Urinary bladder (tissue), 4 donors: ENCODE measurements at places on chromosomes 6 and 20. TPM values are rescaled to one million over a fixed set of nuclear protein-coding genes. Genes with fewer than 3 reads are reported as not detected.
A peak's percentile ranks its signal among the peaks of the same experiment; 100 is the strongest.

GRCh38 chr20:61346996-61347395 is 94.9 kb downstream of the CDH4 start:
- DNase-seq: no peak

MOCS1 gene
- total RNA-seq: 7.0 TPM

- DNase-seq: no peak
Observed at GRCh38 chr6:22372922-22373321, 76.1 kb upstream of the PRL start.

DNA sequence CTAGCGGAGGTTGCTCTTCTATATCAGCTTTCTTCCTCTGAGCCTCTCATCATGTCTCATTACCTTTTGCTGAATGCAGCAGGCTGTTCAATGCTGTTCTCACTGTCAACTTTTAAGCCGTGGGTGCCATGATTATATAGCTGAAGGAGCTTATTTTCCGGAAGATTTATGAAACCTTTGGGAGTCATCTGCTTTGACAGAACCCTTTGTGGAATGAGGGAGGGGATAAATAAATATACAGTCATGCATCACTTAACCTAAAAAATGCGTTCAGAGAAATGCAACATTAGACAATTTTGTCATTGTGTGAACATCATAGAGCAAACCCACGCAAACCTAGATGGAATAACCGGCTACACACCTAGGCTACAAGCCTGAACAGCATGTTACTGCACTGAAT is 102.2 kb upstream of the AKAP12 start:
- no peak for DNase-seq

- DNase-seq: no peak
Observed at GRCh38 chr6:96276856-96277255, 244.8 kb upstream of the UFL1 start.

SH3BGRL2 gene
- total RNA-seq: 32.2 TPM

ZBTB46 gene
- 10.6 TPM for total RNA-seq

DNA sequence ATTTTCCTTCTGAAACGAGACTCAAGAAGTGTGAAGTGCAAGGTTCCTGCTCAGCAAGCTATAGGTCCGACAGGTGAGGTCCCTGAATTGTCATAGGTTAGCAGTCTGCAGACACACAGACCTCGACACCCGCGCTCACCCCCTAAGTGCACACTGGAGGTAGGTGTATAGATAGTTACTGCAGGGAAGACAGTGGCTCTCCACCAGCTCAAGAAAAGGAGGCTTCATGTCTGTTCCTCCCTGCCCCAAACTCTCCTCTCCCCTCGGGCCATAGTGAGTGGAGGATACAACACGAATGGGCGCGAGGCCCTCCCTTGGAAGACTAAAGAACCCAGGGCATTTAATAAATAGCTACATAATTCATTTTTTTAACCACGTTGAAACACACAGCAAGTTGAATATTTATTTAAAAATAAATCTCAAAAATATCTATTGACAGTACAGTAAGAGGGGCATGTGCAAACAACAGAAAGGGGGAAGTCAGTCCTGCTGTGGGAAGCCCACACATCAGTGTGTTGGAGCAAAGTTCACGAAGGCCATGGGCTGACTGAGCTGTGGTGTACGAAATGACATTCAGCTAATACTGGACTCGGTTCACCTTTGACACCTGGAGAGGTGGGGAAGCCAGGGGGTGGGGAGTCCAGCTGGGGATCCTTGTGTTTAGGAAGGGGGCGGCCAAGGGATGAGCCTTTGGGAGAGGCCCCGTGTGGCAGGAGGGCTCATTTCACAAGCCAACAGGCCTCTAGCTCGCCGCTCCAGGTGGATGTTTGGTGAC is 10.7 kb downstream of the SPATA2 start:
- DNase-seq: no peak

EYS gene
- 4.4 TPM for total RNA-seq

DNA sequence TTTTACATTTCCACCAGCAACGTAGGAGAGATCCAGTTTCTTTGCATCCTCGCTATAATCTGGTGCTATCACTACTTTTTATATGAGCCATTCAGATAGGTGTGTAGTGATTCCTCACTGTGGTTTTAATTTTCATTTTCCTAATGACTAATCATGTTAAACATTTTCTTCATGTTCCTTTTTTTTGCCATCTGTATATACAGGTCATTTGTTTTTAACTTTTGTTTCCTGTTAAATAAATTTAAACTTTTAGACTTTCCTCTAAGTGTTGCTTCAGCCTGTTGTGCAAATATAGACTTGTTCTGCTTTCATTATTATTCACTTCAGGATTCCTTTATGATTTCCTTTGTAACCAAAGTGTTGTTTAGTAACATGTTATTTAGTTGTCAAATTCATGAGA is 697.4 kb downstream of the PTPRT start:
- DNase-seq: no peak

GRCh38 chr20:41095110-41095969 is 42.0 kb upstream of the PLCG1 start:
- no peak for DNase-seq

- no peak for DNase-seq
Observed at GRCh38 chr20:25081730-25082497, at the start of gene VSX1. TSS of gene VSX1 (minus strand) at chr20:25082141. CDS start at chr20:25082096, 45 bp downstream.

FOXS1 gene
- 4.7 TPM for total RNA-seq

DNA sequence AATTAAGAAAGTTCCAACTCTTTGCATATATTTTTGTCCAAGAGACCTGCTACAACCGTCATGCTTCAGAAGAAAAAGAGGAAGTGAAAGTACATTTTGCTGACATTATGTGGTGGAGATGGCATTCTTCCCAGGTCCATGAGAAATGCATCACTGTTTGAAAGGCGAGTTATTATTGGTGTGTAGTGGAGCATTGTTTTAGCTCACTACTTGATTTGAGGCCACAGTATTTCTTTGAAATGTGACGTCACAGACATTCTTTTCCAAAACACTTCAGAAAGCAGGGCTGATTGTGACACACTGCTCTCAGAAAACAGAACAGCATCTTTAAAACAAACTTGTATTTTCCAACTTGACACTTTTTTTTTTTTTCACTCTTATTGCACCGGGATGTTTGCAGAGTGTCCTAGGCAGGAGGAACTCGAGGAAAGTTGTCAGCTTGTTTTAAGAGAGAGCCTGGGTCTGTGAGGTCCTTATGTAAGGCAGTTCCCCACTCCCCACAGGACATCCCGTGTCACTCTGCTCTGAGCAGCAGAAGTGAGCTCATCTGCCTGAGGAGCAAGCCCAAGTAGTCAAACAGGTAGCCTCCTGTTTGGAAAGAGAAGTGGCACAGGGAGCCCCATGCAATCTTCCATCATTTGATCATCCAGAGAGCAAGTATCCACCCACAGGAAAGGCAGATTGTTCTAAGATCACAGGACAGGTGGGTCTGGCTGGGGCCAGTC is 1.1 kb downstream of the SPTLC3 start:
- DNase-seq: peak; percentile 80

CRISP2 gene
- not detected for total RNA-seq

MATN4 gene
- 1.5 TPM for total RNA-seq

GRCh38 chr6:127301199-127301700 is 34.6 kb downstream of the RNF146 start:
- DNase-seq: no peak

DNA sequence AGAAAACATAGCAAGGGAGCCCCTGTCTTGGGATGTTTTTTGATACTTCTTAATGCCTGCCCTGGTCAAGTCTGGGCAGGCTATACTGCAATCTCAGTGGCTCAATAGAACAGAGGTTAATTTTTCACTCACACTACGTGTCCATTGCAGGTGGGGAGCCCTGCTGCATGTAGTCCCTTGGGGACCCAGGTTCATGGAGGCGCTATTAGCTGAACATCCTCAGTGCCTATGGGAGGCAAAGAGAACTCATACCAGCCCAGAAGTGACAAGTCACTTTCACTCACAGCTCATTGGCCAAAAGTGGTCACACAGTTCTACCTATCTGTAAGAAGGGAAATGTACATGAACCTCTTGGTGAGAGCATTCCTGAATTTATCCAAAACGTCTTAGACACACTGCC is 23.2 kb downstream of the CGA start:
- DNase-seq: no peak

DNA sequence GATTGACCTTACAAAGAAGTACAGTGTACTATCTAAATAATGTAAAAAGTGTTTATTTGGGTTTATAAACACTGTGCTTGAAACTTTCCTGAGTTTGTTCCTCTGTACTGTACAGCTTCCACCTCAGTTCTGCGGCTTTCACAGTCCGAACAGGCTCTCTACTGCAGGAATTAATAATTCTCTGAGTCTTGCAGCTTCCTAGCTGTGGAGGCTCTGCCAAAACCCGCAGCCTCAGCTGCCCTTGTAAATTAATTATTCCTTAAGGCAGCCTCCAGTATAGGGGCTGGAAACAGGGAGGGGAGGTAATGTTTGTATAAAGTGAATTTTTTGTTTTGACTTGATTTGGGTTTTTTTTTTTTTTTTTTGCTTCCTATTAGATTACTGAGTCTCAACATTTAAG is 19.2 kb downstream of the TSPYL4 start:
- no peak for DNase-seq

DNA sequence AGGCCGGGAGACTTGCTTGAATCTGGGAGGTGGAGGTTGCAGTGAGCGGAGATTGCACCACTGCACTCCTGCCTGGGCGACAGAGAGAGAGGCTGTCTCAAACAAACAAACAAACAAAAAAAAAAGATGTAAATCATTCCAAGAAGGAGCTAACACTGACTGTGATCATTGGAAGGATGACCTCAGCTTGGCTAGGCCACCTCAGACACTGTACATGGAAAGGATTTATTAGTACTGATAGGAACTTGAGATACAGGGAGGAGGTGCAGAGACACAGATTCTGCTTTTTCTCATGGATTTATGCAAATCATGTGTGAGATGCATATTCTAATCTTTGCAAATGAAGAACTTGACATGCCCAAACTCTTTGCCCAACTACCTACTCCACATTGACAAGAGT is 293.6 kb downstream of the HIVEP2 start:
- no peak for DNase-seq

GRCh38 chr6:16822975-16823717 is 61.9 kb upstream of the ATXN1 start:
- no peak for DNase-seq

- DNase-seq: no peak
Observed at GRCh38 chr6:123802351-123802696, 1.3 kb upstream of the NKAIN2 start.

DNA sequence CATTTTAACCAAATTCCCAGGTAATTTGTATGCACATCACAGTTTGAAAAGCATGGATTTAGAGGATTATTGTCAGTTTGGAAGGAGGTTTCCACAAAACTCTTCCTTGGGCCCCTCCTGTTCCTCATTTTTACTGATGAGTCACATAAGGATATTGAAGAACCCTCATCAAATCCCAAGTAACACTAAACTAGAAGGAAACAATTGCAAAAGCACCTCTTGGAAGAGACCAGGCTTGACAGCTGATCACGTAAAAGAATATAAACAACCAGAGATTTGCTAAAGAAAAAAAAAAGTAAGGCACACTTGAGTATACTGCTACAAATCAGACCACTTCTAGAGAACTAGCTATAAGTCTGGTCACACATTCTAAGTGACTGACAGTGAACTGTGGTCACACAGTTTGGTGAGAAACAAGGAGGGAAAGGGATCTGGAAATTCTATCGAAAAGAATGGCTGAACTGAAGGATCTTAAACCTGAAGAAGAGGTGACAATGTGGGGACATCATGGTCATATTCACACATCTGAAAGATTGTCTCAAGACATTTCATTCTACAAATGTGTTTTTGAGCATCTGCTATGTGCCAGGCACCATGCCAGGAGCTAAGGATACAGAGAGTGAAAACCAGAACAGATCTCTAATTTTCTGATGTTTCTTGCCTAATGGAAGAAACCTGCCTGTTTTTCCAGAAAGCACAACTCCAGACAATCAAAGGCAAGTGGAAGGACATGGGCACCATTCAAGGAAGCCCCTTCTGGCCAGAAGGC is 24.1 kb downstream of the ZHX3 start:
- no peak for DNase-seq

DNA sequence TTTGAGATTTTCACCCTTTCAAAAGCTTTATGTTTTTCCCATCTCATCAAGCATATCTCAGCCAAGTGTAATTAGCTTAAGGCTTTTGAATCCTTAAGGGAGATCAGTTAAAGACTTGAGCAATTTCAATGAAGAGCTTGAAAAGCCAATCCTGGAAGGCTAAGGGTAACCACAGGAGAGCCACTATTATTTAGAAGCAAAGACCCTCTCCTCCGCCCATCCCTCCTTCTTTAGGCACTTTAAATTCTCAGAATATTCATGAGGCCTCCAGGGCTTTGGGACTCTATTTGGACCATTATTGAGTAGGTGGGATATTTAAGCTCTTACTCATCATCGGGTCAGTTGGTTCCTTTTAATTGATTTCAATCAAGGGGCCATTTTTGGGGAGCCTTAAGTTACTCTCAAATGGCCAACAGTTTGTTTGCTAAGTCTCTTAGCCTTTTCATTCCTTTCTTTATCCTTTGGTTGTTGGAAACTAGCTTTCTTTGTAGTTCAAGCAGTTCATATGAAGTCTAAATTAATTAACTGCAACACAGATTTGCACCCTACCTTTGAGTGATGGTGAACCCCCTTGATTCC is 567.2 kb downstream of the KIF16B start:
- DNase-seq: no peak

- no peak for DNase-seq
Observed at GRCh38 chr6:39102071-39102820, 12.7 kb downstream of the SAYSD1 start.

CRIP3 gene
- 3.9 TPM for total RNA-seq

- DNase-seq: peak; percentile 43
Observed at GRCh38 chr6:166490671-166491500, 95.6 kb downstream of the RAMACL start.

- DNase-seq: no peak
Observed at GRCh38 chr6:110511401-110511800, 35.0 kb upstream of the SLC22A16 start.

GRCh38 chr6:39082310-39082709 is 32.7 kb downstream of the SAYSD1 start:
- DNase-seq: no peak

DNA sequence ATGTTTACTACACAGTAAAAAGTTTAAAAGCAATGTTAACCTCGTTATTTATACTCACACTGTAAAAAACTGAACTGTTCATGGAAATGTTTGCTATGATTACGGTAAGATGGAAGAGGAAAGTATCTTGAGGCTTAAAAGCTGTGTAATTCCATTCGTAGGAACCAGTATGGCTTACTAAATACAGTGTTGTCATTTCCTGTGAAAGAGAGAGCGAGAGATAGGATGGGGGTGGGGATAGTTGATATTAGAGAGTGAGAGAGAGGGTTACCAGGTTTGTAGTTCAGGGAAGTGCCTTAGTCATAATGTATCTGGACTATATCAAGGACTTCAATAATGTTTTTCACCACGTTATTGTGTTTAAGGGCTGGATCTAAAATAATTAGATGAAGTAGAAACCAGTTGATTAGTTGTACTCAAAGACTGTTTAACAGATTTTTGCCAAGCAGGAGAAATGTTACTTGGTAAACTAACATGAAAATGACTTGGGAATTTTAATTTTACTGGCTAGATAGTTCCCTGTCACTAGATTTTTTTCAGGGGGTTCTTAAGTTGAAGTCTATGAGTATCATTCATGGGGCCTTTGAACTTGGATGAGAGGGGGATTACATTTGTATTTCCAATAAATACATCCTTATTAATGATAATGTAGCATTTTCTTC is 30.4 kb downstream of the AFDN start:
- no peak for DNase-seq

- DNase-seq: no peak
Observed at GRCh38 chr6:107585815-107586435, 96.0 kb downstream of the SOBP start.

WFDC6 gene
- total RNA-seq: not detected

- DNase-seq: no peak
Observed at GRCh38 chr6:122363769-122364483, 35.5 kb upstream of the HSF2 start.

- no peak for DNase-seq
Observed at GRCh38 chr6:37540029-37540352, 40.3 kb upstream of the CCDC167 start.

HS3ST5 gene
- 3.7 TPM for total RNA-seq
